Uterus (tissue), 4 donors: ENCODE measurements at places on chromosomes 7 and 10. TPM values are rescaled to one million over a fixed set of nuclear protein-coding genes. Genes with fewer than 3 reads are reported as not detected.

- no peaks in the 10 kb centered on the region for H3K27me3 ChIP-seq
- H3K4me3 ChIP-seq: no peak overlapping the region
- DNase-seq: no peak
- no peak overlapping the region for H3K27ac ChIP-seq
- H3K36me3 ChIP-seq: no peaks in the 10 kb centered on the region
Measured at GRCh38 chr10:91227576-91227975, 7.1 kb downstream of the PCGF5 start.

DNA sequence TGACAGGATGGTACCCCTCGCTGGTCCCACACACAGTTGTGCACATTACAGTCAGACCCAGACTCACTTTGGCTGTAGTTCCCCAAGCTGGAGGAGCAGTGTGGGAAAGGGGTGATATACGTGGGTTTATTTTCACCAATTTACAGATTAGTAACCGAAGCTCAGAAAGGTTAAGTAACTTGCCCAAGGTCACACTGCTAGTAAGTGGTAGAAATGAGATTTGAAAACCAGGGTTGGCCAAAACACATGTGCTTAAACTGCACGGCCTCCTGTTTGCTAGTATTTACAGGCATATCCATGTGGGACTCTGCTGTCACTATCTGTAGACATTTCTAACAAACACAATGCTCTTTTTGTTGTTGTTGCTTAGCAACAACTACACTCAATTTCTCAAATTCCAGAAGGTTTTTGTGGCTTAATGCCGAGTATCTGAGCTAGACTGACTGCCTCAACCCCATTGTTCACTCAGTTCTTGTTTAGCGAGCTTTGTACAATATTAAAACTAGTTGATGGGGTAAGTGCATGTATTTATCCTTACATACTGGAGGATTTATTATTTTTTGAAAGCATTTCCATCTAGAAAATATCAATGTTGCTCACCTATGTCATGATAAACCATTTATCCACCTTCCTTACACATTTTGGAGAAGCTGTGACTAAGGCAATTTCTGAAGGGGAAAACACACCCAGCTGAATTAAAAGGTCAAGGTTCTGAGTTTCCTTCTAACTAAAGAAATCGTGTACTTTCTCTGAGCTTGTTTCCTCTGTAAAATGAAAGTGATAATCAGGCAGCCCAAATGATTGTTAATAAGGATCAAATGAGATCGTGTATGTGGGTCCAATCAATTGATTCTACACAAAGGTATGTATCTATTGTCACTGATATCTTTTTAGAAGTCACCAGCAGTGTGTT lies 5.3 kb upstream of the TMEM139 start:
- H3K4me1 ChIP-seq: no peaks in the 10 kb centered on the region
- no peaks in the 10 kb centered on the region for H3K36me3 ChIP-seq
- H3K4me3 ChIP-seq: no peak overlapping the region
- DNase-seq: no peak

GRCh38 chr7:37732253-37732652 lies 48.7 kb downstream of the GPR141 start:
- H3K27me3 ChIP-seq: no peaks in the 10 kb centered on the region
- no peak overlapping the region for H3K4me3 ChIP-seq
- peak; percentile 60 for DNase-seq
- no peak overlapping the region for H3K27ac ChIP-seq
- no peaks in the 10 kb centered on the region for H3K36me3 ChIP-seq

DNA sequence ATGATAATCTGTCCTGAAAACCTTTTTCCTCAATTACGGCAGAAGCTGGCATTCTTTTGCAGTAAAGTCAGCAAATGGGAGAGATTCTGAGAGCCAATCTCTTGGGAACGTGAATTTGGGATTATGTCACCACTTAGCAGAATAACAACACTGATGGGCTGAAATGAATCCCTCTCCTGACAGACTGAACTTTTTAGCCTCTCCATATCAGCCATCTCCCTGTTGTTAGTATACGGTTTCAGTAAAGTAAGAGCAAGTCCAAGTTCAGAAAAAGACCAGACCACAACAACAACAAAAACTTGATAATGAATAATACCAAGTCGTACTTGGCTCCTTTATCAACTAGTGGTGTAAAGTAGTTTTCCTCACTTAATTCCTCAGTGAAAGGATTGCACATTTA lies 1048.8 kb downstream of the GATA3 start:
- no peaks in the 10 kb centered on the region for H3K27me3 ChIP-seq

- H3K27ac ChIP-seq: no peak overlapping the region
- no peaks in the 10 kb centered on the region for H3K27me3 ChIP-seq
- no peaks in the 10 kb centered on the region for H3K36me3 ChIP-seq
- no peak for DNase-seq
Measured at GRCh38 chr7:25897261-25897782, 254.7 kb upstream of the NFE2L3 start.

- H3K4me1 ChIP-seq: no peaks in the 10 kb centered on the region
- peak; percentile 56 for DNase-seq
- H3K27ac ChIP-seq: peak overlapping the region; percentile 98
- H3K36me3 ChIP-seq: no peaks in the 10 kb centered on the region
- H3K4me3 ChIP-seq: peak overlapping the region; percentile 77
Measured at GRCh38 chr10:22252801-22253579, 35.2 kb upstream of the EBLN1 start.

DNA sequence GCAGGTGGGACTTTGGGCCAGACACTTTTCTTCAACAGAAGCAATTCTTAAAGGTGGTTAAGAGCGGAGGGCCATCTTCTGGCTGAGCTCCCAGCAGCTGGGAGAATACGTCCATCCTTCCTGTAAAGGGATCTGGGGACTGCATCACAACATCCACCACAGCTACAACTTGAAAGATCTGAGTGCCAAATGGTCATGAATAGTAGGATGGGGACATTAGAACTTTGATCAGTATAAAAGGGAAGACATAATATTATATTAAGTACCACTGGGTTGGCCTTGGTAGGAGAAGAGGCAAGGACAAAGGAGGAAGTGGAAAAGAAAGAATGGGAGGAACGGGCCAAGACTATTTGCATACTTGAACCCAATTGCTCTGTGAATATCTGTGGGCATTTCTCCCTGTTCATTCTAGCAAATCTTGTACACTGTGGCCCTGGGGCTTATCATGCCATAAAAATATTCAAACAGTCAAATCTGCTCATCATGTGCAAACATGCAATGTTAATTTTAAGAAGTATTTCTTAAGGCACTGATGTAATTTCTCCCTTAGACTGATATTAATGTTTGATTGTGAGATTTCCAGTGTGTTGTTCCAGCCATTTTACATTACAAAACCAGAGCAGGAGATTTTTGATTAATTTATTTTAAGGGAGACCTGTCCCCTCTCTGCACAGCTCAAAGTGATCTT lies 65.5 kb upstream of the CREB5 start:
- H3K4me3 ChIP-seq: no peak overlapping the region
- H3K4me1 ChIP-seq: no peaks in the 10 kb centered on the region
- no peaks in the 10 kb centered on the region for H3K27me3 ChIP-seq
- no peak for DNase-seq
- no peaks in the 10 kb centered on the region for H3K36me3 ChIP-seq

- no peak overlapping the region for H3K4me3 ChIP-seq
- no peak for DNase-seq
- peaks cover 10% of the 10 kb centered on the region for H3K4me1 ChIP-seq
- no peak overlapping the region for H3K27ac ChIP-seq
- no peaks in the 10 kb centered on the region for H3K27me3 ChIP-seq
Measured at GRCh38 chr7:36393826-36394225, 4.2 kb downstream of the ANLN start.

GRCh38 chr7:107815254-107815882 lies 12.3 kb upstream of the SLC26A3 start:
- no peaks in the 10 kb centered on the region for H3K27me3 ChIP-seq
- H3K36me3 ChIP-seq: no peaks in the 10 kb centered on the region
- H3K4me3 ChIP-seq: no peak overlapping the region
- H3K4me1 ChIP-seq: no peaks in the 10 kb centered on the region

DNA sequence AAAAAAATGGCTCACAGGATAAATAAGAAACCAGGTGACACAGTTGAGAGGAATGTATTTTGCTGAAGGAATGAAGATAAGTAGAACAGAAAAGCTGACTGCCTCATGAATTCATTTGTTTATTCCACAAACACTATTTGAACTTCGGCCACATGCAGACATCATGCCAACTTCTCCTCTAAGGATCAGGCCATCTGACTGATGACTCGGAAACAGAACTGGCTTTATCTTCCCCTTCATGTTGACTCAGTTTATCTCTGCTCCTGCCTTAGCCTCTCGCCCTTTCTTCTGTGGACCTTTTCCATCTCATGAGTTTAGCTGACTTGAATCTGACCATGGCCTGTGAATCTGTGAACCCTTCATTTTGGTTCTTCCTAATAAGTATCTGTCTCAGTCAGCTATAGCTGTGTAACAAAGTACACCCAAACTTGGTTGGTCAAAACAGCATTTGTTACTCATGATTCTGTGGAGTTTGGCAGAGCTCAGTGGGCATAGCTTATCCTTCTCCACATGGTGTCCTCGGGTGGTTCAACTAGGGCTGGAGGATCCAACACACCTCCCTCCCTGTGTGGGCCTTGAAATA lies 44.0 kb upstream of the GRID1 start:
- DNase-seq: no peak
- H3K4me3 ChIP-seq: no peak overlapping the region
- H3K4me1 ChIP-seq: peaks cover 10% of the 10 kb centered on the region
- peak overlapping the region; percentile 29 for H3K27ac ChIP-seq
- no peaks in the 10 kb centered on the region for H3K27me3 ChIP-seq

DNA sequence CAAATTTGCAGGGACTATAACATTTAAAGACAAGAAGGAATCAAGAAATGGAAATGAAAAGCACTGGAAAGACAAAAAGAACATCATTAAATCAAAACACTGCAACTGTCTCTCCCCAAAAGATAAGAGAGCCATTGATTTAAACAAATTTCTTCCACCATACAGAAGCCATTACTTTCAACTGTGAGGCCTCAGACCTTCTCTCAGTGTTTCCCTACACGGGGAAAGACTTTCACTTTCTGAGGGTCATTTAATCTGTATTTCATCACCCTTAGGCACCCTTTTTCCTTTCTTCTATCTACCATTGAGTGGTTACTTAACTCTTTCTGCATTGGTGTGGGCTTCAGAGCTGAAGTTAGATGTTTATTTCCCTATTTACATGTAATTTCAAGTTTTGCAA lies 47.5 kb downstream of the CCDC172 start:
- no peaks in the 10 kb centered on the region for H3K4me1 ChIP-seq
- H3K27ac ChIP-seq: no peak overlapping the region

- H3K36me3 ChIP-seq: no peaks in the 10 kb centered on the region
- peak; percentile 60 for DNase-seq
- no peaks in the 10 kb centered on the region for H3K27me3 ChIP-seq
- H3K4me3 ChIP-seq: no peak overlapping the region
- peaks cover 66% of the 10 kb centered on the region for H3K4me1 ChIP-seq
Measured at GRCh38 chr10:79405221-79405994, 40.0 kb downstream of the ZCCHC24 start.

GRCh38 chr7:151867912-151868311 lies 9.0 kb downstream of the PRKAG2 start:
- H3K36me3 ChIP-seq: no peaks in the 10 kb centered on the region
- H3K4me3 ChIP-seq: no peak overlapping the region
- peak overlapping the region; percentile 65 for H3K27ac ChIP-seq
- H3K4me1 ChIP-seq: peaks cover 8% of the 10 kb centered on the region

- H3K36me3 ChIP-seq: no peaks in the 10 kb centered on the region
- no peak overlapping the region for H3K27ac ChIP-seq
- H3K27me3 ChIP-seq: no peaks in the 10 kb centered on the region
- H3K4me1 ChIP-seq: no peaks in the 10 kb centered on the region
Measured at GRCh38 chr7:29893351-29893965, 87.2 kb downstream of the WIPF3 start.

- no peaks in the 10 kb centered on the region for H3K36me3 ChIP-seq
- DNase-seq: no peak
- no peak overlapping the region for H3K4me3 ChIP-seq
- H3K27ac ChIP-seq: no peak overlapping the region
- no peaks in the 10 kb centered on the region for H3K4me1 ChIP-seq
Measured at GRCh38 chr10:17067376-17068264, 62.0 kb downstream of the CUBN start.

DNA sequence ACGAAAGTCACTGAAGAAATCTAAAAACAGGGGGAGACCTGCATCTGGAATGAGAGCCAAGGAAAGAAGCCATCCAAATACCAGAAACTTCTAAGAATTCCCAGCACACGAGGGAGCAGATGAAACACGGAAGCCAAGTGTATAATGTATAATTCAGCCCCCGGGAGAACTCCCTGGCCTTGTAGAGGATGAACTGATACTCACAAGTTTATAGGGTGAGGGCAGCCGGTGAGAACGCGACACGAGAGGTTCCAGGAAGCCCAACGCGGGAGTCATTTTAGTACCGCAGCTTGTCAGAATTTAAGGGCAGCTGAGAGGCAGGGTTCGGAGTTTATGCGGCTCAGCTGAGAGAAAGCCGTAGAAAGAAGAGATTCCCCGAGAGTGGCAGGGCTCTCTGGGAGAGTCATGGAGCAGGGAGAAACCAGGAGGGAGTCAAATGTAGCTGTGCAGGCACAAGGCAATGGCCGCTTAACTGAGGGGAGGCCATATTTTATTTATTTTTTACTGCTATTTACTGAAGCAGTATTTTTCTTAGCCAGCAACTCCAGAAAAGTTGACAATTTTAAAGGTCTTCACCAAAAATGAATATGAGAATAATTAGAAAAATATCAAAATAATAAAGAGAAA lies 164.0 kb downstream of the NPSR1 start:
- H3K4me3 ChIP-seq: no peak overlapping the region
- DNase-seq: no peak
- H3K36me3 ChIP-seq: no peaks in the 10 kb centered on the region
- H3K27me3 ChIP-seq: no peaks in the 10 kb centered on the region

GRCh38 chr10:73802276-73802991 lies 9.0 kb downstream of the NDST2 start:
- no peaks in the 10 kb centered on the region for H3K4me1 ChIP-seq
- no peak overlapping the region for H3K27ac ChIP-seq
- no peaks in the 10 kb centered on the region for H3K36me3 ChIP-seq
- no peak for DNase-seq
- H3K4me3 ChIP-seq: no peak overlapping the region
- no peaks in the 10 kb centered on the region for H3K27me3 ChIP-seq

NYAP1 gene
- 4.4 TPM for total RNA-seq

FFAR4 gene
- not detected for total RNA-seq

SCRN1 gene
- 59.2 TPM for total RNA-seq

MALSU1 gene
- 45.8 TPM for total RNA-seq

CLRN3 gene
- total RNA-seq: not detected

ZNF365 gene
- total RNA-seq: not detected
